Kidney (tissue), 22 donors: ENCODE measurements at places on chromosomes 4 and X. TPM values are rescaled to one million over a fixed set of nuclear protein-coding genes. Genes with fewer than 3 reads are reported as not detected.

Gene CEP135
- total RNA-seq, result 9.2 TPM

- no peaks in the 10 kb centered on the region for H3K36me3 ChIP-seq
- no peak overlapping the region for H3K27ac ChIP-seq
- no peak overlapping the region for H3K4me3 ChIP-seq
- DNase-seq, result no peak
Measured at GRCh38 chr4:85919200-85919887, 440.5 kb downstream of the MAPK10 start.

- H3K4me3 ChIP-seq, result no peak overlapping the region
- no peak overlapping the region for H3K27ac ChIP-seq
Measured at GRCh38 chr4:155807021-155807420, 48.2 kb downstream of the GUCY1B1 start.

Gene KIAA1210
- 0.03 TPM for total RNA-seq
